ENCODE measurements at places on chromosomes 16 and 17.
A peak's percentile ranks its signal among the peaks of the same experiment; 100 is the strongest.

DNA sequence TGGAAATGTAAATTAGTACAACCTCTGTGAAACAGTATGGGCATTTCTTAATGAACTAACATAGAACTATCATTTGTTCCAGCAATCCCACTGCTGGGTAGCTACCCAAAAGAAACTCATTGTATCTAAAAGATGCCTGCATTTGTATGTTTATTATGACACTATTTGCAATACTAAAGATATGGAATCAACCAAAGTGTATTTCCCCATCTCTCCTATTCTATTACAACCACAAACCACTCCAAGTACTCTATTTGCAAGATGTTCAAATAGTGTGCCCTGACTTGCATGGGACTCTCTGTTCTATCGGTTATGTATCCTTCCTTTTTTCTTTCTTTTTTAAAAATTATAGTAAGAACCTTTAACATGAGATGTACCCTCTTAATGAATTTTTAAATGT lies 845.2 kb downstream of the CDH11 start:
- no peak for DNase-seq

DNA sequence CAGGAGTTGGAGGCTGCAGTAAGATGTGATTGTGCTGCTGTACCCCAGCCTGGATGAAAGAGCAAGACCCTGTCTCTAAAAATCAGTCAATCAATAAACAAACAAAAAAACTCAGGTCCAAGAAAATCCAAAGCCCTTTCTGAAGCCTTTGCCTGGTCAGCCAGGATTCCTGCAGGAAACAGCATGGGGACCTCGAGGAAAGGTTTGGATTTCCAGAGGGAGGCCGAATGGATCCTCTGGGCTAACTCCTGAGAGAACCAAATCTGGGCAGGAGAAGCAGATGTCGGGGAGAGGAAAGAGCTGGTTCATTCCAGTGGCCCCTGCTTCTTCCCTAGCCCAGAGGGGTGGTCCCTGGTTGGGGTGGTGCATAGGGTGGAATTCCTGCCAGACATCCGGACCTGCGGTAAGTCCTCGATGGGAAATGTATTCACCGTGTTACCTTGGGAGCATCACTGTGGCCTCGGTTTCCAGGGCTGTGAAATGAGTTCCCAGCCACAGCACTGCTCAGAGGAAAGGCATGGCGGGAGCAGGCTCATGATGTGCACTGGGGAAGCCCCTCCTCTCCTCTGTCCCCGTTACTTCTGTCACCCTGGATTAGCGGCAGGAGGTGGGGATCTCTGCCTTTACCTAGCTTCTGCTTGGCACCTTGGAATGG lies 75.1 kb downstream of the CYLD start:
- DNase-seq, result no peak

DNA sequence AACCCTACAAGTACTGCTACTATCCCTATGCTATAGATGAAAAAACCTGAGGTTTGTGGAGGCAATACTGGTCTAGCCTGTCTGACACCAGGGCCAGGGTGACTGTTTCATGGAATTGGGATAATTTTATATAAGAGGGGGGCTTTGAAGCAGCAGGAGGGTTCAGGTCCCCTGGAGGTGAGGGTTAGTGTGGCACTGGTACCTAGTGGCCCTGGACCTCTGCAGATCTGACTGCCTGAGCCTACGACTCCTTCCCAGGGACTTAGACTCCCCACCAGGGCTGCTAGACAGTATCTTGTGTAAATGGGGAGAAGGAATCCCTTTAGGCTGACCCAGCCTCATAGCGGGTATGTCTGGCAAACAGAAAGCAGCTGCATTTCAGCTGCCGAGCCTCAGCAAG lies 6.8 kb downstream of the ADAP2 start:
- DNase-seq, result no peak

DNA sequence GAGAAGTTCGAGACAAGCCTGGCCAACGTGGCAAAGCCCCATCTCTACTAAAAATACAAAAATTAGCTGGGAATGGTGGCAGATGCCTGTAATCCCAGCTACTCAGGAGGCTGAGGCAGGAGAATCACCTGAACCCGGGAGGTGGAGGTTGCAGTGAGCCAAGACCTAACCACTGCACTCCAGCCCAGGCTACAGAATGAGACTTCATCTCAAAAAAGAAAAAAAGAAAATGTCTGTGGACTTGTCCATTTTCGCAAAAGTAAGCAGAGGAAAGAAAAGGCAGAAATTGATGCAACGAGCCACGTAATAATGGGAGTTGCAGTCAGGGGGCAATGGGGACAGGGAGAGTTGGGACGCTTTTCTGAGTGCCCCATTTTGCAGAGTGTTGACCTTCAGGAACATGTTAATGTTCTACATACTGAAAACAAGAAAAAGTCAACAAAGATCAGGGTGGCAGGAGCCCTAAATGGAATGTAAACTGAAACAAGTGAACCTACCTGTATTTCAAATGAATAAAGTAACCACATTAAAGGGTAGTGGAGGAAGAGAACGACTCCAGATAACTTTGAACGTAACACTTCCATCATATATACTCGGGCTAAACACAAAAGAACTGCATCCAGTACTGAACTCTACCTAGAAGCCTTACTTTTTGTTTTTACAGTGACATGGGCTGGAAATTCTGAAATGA lies 76.4 kb downstream of the CNGB1 start:
- DNase-seq, result no peak

DNA sequence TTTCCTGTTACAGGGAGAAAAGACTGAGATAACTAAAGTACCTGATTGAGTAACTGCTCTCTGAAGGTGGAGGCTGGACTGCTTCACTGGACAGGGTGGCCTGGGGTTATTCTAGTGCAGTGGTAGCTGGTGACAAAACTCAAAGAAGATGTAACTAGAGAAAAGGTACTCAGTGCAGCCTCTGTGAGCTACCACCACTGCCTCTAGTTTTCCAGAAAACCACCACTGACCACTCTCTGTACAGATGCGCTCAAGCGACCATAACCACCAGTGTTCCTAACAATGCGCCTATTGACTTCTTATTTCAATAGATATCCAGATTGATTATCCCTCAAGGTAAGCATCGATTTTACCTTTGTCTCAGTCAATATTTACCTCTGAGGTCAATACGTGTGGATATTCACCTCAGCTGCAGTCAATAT lies 492.2 kb downstream of the WWOX start:
- no peak for DNase-seq

- DNase-seq, result peak; percentile 52
Observed at GRCh38 chr17:29412780-29413565, 22.8 kb downstream of the TAOK1 start.

- DNase-seq, result no peak
Observed at GRCh38 chr16:88649195-88649923, 1.5 kb downstream of the CYBA start.

- no peak for DNase-seq
Observed at GRCh38 chr16:3400446-3400778, 392 bp downstream of the ZSCAN32 start.

GRCh38 chr17:82127704-82128103 lies 29.7 kb upstream of the FASN start:
- DNase-seq, result no peak

DNA sequence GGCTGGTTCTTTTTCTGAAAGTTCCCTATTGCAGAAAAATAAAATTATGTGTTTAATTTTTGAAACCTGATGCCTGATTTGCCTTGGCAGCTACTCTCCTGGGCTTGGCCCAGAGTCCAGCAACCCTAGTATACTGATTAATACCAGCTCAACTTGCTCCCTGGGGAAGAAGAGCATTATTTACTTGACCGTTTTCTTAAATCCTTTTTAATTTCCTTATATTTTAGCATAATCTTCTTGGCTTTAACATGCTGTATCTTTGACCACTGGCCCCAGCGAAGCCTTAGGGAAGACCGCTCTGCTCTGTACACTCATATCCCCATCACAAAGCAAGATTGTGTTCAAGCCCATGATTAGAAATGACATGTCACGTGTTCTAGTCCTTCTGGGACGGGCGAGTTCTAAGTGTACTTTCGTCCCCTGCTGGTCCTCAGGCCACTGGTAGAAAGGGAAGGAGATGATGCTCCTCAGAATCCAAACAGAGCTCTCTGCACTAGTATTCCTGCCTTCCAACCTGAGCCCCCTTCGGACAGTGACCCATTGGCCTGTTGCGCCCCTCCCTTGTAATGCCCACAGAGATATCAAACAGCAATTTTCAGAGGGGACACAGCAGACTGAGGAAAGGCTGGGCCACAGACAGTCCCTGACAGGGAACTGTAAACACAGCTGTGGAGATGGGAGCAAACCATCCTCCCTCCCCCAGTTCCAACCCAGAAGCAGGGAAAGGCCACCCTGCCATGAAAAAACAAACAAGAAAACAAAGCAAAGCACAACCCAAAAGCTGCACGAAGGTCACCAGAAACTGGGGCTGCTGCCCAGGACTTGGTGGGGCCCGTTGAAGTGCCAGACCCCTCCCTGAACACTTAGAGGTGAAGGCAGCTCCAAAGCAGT lies 4.3 kb upstream of the EZH1 start:
- DNase-seq, result no peak

- no peak for DNase-seq
Observed at GRCh38 chr17:40355804-40356758, 8.5 kb downstream of the GJD3 start.

DNA sequence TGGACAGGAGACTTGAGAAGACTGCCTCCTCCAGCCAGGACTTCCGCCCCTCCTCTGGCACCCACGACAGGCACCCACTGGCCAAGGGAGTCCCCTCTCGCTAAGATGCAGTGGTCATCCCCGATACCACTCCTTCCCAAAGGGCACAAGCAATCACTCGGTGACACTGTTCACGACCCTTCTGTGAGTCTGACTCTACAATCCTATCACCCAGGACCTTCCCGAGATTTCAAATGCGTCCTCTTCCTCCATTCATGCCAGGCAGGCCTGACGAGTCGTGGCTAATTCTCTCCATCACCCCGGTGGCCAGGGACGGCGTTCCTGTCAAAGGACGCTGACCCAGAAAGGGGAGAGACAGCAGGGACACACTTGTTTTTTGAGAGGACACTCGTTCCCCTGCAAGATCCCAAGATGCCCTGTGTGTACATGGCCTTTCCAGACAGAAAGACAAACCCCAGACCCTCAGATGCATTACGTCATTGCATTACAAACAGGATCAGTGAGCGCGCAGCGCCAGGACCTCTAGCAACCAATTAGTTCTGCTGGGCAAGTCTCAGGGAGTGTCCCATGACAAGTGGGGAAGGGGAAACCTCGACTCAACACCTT lies 12.2 kb downstream of the FBXO31 start:
- DNase-seq, result no peak

DNA sequence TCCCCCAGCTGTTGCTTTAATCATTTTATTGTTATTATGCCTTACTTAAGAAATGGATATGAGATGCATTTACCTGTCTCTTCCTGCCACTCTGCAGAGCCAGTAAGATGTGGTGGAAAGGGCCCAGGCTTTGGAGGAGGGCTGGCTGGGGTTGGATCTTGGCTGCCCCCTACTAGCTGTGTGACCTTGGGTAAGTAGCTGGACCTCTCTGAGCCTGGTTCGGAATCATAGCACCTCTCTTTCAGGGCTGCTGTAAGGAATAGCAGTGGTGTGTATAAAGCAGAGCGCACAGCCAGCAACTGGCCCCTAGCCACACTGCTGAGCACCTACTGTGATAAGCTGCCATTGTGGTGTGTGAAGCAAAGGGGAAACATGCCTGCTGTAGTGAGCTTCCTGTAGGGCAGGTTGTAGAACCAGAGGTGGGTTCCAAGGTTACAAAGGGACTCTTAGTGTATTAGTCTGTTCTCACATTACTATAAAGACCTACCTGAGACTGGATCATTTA lies 23.9 kb downstream of the MAPT start:
- DNase-seq, result no peak

DNA sequence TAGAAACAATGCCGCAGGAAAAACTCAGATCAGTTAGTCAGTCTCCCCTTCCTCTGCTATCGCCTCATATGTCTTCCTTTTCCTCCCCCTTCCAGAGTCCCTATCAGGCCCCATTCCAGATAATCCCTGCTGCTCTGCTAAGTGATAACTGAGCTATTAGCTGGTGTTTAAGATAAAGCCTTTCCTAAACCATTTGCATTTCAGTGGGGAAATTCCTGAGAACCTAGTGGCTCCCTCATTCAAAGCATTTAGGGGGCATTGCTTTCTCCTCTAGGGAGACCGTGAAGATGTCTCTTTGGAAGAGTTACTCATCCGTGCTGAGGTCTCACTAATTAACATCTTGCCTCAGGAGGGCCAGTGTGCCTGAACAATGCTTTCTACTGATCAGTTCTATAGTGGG lies 401.6 kb downstream of the NPIPA7 start:
- DNase-seq, result no peak

Measured in AG04449 (cell line).